ENCODE measurements at places on chromosomes 6 and 20. TPM values are rescaled to one million over a fixed set of nuclear protein-coding genes. Genes with fewer than 3 reads are reported as not detected.

PTK7 gene
- 24.6 TPM for total RNA-seq

HSP90AB1 gene
- total RNA-seq = 710 TPM

GTF2H4 gene
- 17.6 TPM for total RNA-seq

PAX1 gene
- total RNA-seq = not detected

LRFN2 gene
- not detected for total RNA-seq

LINC00237 gene
- total RNA-seq = not detected

JPH2 gene
- total RNA-seq = 0.09 TPM

GRM1 gene
- total RNA-seq = under 0.01 TPM

RGS17 gene
- total RNA-seq = 3.3 TPM

ASIP gene
- total RNA-seq = not detected

VSX1 gene
- total RNA-seq = not detected

UNC93A gene
- not detected for total RNA-seq

SLC2A10 gene
- 12.6 TPM for total RNA-seq

AIF1 gene
- not detected for total RNA-seq

RUNX2 gene
- total RNA-seq = not detected

RAD21L1 gene
- total RNA-seq = under 0.01 TPM

FOXF2 gene
- total RNA-seq = not detected

TRIM15 gene
- total RNA-seq = not detected

CALHM6 gene
- 0.09 TPM for total RNA-seq

MROH8 gene
- 0.45 TPM for total RNA-seq

SLC22A3 gene
- 0.09 TPM for total RNA-seq

SNHG17 gene
- 6.5 TPM for total RNA-seq

LRRC1 gene
- total RNA-seq = 5.7 TPM

PRDM13 gene
- not detected for total RNA-seq

SNAI1 gene
- total RNA-seq = 2.9 TPM

KCNG1 gene
- total RNA-seq = 8.6 TPM

CDH26 gene
- total RNA-seq = not detected

CLVS2 gene
- under 0.01 TPM for total RNA-seq

WFDC10B gene
- not detected for total RNA-seq

GNMT gene
- total RNA-seq = 0.09 TPM

MSH5 gene
- total RNA-seq = 3.7 TPM

CPXM1 gene
- not detected for total RNA-seq

GHRH gene
- total RNA-seq = not detected

ZBTB46 gene
- total RNA-seq = 7.8 TPM

GLO1 gene
- total RNA-seq = 105 TPM
